ENCODE measurements at places on chromosomes 13 and 19.

DNA sequence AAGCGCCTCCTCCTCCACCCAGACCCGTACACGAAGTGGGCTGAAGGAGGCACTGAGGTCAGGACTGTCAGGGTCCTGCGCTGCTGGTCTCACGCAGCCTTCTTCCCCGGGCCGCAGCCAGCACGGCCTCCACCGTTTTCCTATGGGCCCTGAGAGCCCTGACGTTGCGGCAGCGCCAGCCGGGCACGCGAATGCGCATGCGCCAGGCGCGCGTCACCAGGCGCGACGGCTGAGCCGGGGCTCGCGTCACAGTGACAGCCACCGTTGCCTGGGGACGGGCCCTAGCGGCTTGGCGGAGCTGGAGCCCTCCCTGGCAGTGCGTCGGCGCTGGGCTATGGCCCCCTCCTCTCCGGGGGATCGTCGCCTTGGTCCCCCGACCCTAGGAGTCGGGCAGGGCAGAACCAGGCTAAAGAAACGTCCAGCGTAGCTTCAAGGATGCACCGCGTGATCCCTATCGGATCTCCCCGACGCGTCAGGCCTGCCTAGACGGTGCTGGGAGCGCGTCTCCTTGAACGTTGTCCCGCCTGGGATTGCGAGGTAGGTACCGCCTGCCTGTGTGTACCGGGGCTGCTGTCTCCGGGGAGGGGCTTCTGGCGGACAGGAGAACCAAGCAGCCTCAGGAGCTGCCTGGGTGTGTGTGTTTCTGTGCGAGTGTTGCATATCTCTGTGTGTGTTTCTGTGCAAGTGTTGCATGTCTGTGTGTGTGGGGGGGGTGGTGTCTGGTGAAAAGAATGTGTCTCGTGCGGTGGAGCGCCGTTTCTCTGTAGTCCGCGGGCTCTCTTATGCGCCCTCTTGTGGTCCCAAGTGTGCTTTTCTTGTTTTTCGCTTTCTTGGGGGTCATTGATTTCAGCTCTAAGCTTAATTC is 43.2 kb downstream of the ZNF571 start:
- H3K27me3 ChIP-seq, result no peaks in the 10 kb centered on the region
- DNase-seq, result peak; percentile 64
- H3K27ac ChIP-seq, result peak overlapping the region; percentile 79
- peak overlapping the region; percentile 58 for H3K4me3 ChIP-seq
- H3K36me3 ChIP-seq, result no peaks in the 10 kb centered on the region

DNA sequence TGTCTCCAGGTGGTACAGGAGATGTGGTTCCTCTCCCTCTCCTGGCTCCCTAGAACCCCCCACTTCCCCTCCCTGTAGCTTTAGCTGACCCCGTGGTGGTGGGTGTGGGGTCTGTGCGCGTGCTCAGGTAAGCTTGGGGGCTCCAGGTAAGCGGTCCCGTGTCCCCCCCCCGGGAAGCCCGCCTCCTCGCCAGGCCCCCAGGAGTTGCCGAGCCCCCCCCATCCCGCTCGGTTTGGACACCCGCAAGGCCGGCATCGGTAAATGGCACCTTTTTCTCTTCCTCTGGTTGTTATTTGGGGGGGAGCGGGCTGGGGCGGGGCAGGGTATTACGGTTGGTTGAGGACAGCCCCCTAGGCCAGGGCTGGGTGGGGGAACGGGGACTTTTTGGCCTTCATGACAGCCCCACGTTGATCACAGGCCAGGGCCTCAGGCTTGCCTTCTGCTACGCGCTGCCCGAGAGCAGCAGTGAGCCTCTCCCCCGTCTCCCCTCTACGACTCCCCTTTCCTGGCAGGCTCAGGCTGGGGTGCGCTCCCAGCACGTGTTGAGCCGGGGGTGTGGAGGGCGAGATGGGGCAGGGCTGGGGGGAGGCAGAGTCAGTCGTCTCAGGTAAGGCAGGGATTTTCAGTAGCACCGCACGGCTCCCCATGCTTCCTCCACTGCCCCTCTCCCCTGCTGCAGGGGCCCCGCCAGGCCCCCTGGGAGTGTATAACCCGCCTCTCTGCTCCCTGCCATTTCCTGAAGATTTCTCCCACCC is 10.7 kb upstream of the LIN7B start:
- H3K27ac ChIP-seq, result no peak overlapping the region
- H3K4me3 ChIP-seq, result no peak overlapping the region
- no peak for DNase-seq

GRCh38 chr19:18059902-18060301 is 26.8 kb downstream of the IL12RB1 start:
- H3K27ac ChIP-seq, result no peak overlapping the region
- peaks cover 34% of the 10 kb centered on the region for H3K36me3 ChIP-seq
- no peak for DNase-seq
- no peak overlapping the region for H3K4me3 ChIP-seq

DNA sequence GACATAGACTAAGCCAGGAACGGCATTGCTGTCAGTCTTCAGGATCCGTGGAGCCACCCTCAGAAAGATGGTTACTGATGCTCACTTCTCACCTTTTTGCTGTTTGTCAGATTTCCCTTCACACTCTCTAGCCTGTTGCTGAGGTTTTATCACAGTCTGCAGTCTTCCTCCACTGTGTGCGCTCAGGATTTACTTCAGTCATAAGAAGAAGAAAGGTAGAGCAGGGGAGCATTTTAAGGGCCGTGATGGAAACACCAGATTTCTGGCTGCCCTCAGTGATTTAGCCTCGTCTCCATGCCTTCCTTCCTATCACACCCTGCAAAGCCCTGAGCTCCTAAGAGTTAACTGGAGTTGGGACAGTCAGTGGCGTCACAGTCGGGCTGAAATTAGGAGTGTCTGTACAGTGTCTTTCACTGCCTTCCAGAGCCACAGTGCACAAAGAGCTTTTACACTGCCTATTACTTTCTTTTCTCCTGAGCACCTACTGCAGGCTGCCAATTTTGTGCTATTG is 60.0 kb upstream of the GPR183 start:
- H3K4me1 ChIP-seq, result peaks cover 39% of the 10 kb centered on the region
- peak overlapping the region; percentile 58 for H3K27ac ChIP-seq
- no peak for DNase-seq
- no peaks in the 10 kb centered on the region for H3K27me3 ChIP-seq
- H3K4me3 ChIP-seq, result no peak overlapping the region
- H3K36me3 ChIP-seq, result peaks cover 15% of the 10 kb centered on the region

DNA sequence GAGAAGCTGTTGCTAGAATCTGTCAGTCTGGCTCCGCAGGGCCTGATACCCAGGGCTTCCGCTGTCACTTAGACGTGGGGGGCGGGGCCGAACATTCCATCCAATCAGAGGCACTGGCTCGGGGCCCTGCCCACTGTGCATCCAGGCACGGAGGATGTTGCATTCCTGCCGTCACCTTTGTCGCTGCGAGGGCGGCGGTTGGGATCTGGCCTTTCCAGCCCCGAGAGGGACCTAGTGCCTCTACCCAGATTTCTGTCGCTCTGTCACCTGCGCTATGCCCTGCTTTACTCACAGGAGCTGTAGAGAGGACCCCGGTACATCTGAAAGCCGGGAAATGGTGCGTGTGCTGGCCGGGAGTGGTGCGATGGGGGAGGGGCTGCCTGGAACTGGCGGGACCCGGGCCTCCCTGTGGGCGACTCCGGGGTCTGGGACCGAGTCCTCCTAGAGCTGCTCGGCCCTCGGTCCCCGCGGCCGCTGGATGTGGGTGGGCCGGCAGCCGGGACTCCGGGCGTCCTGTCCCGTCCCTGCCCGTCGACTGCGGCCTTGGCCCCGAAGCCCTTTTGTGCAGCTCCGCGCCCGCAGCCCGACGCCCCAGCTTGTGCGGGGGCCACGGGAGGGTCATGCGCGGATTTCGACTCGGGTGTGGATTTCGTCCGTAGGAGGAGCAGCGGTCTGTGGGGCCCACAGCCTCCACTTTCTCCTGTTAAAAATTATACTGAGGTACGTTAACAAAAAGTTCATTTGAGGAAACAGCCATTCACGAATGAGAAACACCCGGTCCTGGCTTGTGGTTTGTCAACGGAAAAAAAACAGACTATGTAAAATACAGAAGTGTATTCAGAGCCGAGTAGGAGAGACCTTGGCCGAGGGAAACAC is at the start of gene ZNF439:
TSS of gene ZNF439 (plus strand) at position 133 of the 876 bp plus-strand sequence. CDS start at position 275, 142 bp downstream.
- no peaks in the 10 kb centered on the region for H3K36me3 ChIP-seq
- DNase-seq, result peak; percentile 91
- peaks cover 10% of the 10 kb centered on the region for H3K4me1 ChIP-seq
- peak within 1 kb of the TSS; percentile 65 for H3K4me3 ChIP-seq

DNA sequence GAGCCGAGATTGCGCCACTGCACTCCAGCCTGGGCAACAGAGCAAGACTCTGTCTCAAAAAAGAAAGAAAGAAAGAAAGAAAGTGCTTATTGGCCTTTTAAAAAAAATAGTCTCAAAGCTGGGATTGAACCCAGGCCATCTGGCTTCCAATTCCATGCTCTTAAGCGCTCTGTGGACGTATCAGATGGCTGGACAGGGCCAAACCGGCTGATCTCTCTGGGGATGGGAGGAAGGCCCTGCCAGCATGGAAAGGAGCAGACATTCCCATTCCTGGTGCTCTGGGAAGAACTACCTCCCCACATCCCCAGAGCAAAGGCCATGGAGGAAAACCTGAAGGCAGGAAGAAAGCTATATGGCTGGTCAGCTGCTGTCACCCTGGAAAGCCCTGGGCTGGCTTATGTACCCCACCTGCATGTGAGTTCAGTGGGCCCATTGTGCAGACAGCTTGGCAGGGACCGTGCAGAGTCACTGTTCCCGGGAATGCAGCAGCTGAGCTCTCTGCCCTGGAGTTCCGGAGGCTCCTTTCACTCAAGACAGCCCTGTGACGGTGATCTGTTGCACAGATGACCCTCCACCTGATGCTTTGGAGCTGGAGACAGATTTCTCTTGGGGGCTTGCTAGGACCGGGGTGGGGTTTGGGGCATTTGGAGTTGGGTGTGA is 84.3 kb downstream of the SIPA1L3 start:
- H3K4me3 ChIP-seq, result no peak overlapping the region
- DNase-seq, result no peak
- peaks cover 6% of the 10 kb centered on the region for H3K4me1 ChIP-seq
- H3K27me3 ChIP-seq, result no peaks in the 10 kb centered on the region
- H3K27ac ChIP-seq, result no peak overlapping the region

DNA sequence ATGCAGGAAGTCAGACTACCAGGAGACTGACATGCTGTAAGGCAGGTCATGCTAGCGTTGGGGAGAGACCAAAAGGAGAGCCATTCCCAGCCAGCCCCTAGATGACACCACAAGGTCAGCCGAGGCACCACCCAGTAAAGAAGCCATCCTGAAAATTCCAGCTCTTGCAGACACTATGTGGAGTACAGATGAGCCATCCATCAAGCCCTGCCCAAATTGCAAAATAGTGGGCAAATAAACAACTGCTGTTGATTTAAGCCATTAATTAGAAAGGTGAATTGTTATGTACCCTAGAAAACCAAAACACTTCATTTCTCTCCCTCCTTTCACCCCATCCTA is 82.1 kb downstream of the TBC1D4 start:
- H3K27ac ChIP-seq, result no peak overlapping the region
- H3K4me1 ChIP-seq, result no peaks in the 10 kb centered on the region
- DNase-seq, result no peak
- no peaks in the 10 kb centered on the region for H3K27me3 ChIP-seq
- no peak overlapping the region for H3K4me3 ChIP-seq
- H3K36me3 ChIP-seq, result no peaks in the 10 kb centered on the region

Measured in natural killer cell (primary cell).